ENCODE measurements at places on chromosomes 11 and 22. TPM values are rescaled to one million over a fixed set of nuclear protein-coding genes. Genes with fewer than 3 reads are reported as not detected.

CABP4 gene
- not detected for total RNA-seq

ANO3 gene
- not detected for total RNA-seq

PRCP gene
- total RNA-seq, result 58.7 TPM

CTSC gene
- total RNA-seq, result 120 TPM

OMP gene
- total RNA-seq, result not detected

EWSR1 gene
- 233 TPM for total RNA-seq

ROBO4 gene
- 2.4 TPM for total RNA-seq

ATM gene
- 62.7 TPM for total RNA-seq

DCUN1D5 gene
- total RNA-seq, result 182 TPM

GPR83 gene
- 0.15 TPM for total RNA-seq

TUB gene
- 48.2 TPM for total RNA-seq

Measured in cardiac muscle cell (in vitro differentiated cells and primary cell).